Stimulated activated CD8-positive, alpha-beta memory T cell treated with anti-CD3 and anti-CD28 coated beads, Interleukin-2, amount 100 ng/mL, for 1 hour (primary cell): ENCODE measurements at places on chromosomes 1 and 21.

- no peak for DNase-seq
Measured at GRCh38 chr1:203492082-203492747, 1.7 kb upstream of the OPTC start.

DNA sequence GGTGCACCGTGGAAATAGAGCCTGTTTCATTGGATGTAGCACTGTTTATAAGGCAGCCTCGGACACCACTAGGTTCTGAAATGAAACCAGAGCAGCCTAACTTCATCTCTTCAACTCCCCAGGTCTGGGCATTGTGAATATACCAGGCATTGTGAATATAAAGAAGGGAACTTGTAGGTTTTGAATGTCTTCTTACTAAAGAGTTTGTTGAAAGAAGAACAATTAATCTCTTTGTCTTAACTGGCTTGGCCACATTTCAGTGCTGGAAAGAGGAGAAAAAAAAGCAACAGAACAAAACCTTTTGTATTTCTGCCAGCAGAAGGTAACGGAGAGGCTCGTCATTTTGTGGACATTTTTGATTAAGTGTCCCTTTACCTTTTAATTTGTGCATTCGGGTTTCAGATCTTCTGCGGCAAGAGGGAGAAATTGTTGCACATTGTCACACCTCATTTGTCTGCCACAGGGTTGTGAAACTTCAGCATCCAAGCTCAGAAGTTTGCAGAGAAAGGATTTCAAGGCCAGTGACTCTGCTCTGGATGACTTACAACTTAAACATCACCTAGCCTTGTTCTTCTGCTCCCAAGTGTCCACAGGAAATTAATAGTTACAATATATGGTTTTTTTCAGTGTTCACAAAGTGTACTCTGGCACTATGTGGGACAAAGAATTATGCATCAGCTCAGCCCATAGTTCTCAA lies 158.3 kb downstream of the KAZN start:
- no peak for DNase-seq

DNA sequence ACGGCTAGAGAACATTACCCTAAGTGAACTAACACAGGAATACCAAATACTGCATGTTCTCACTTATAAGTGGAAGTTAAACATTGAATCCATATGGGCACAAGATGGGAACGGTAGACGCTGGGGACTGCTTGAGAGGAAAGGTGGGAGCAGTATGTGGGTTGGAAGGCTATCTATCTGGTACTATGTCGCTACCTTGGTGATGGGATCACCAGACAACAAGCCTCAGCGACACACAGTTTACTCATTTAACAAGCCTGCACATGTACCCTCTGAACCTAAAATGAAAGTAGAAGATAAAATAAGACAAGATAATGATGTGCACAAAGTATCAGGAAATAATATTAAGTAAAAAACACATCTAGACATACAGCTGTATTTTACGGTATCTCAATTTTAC lies 819 bp downstream of the PYHIN1 start:
- no peak for DNase-seq

- no peak for DNase-seq
Measured at GRCh38 chr1:100612540-100612939, 74.6 kb downstream of the GPR88 start.

DNA sequence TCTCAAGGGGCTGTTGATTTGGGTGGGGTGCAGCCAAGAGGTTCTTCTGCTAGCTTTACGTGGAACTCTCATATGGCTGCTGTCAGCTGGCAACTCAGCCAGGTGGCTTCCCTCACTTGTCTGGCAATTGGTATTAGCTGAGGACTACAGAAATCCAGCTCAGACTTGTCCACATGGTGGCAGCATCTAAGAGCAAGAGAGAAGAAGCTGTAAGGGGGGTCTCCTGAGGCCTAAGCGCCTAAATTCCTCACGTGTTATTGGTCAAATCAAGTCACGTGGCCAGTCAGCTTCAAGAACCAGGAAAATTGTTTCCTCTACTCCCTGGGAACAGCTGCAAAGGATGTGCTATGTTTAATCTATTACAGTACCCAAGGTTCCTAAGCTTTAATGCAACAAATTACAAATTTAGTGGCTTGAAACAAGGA lies 4.2 kb upstream of the DYRK3 start:
- DNase-seq = no peak

DNA sequence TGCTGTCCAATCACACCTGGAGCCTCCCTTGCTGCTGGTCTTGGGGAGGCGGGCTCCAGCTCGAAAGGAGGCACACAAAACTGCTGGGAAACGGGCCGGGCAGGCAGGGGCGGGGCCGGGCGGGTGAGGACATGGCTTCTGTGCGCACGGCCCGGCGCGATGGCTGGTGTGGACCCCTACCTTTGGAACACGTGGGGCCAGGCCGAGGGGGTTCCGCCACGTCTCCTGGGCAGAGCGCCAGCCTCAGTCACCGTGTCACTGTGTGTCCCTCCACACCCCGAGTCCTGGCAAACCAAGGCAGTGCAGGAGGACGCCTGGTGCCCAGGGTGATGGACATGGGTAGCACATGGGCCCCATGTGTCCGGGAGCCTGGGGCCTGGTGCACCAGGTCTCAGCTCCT lies 42.0 kb upstream of the ADARB1 start:
- no peak for DNase-seq

GRCh38 chr1:216749232-216749631 lies 26.0 kb upstream of the ESRRG start:
- DNase-seq = no peak

DNA sequence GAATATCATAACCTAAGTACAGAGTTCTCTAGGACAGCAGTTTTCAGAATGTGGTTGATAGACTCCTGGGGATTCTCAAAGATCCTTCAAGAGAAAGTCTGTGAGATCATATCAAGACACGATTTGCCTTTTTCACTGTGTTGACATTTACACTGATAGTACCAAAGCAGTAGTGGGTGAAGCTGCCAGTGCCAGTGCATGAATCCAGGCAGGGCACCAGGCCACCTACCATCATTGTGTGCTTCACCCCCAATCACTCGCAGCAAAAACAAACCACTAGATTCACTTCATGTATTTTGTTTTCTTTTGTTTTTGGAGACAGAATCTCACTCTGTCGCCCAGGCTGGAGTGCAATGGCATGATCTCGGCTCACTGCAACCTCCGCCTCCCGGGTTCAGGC lies 23.9 kb downstream of the DNAJC16 start:
- DNase-seq = no peak

DNA sequence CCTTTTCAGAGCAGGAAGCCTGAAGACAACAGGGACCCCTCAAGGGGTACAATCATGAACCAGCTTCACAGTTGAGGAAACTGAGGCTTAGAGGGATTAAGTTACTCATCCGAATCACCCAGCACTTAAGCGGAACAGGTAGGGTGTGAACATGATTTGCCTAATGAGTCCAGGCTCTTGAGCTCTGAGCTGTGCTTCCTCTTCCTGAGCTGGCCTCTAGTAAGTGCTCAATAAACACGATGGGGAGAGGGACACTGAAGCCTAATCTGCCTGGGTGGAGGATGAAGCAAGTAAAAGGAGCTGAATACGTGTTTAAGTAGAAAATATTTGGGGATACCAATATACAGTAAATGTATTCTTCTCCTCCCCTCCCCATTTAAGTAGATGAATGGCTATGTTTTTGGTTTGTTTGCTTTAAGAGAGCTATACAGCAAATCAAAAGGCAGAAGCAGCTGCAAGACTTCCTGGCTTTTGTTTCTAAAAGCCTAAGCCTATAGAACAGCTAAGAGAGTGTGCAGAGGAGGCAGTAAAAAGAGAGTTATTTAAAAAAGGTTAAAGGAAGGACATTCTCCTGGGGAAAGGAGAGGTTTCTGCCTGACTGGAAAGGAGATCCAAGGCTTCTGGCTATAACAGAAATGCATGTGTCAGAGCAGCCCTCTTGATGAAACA lies 20.5 kb downstream of the STPG1 start:
- DNase-seq = no peak

- DNase-seq = no peak
Measured at GRCh38 chr1:3623441-3624199, 1.2 kb upstream of the TPRG1L start.

GRCh38 chr1:235838021-235838420 lies 28.7 kb downstream of the LYST start:
- DNase-seq = no peak

DNA sequence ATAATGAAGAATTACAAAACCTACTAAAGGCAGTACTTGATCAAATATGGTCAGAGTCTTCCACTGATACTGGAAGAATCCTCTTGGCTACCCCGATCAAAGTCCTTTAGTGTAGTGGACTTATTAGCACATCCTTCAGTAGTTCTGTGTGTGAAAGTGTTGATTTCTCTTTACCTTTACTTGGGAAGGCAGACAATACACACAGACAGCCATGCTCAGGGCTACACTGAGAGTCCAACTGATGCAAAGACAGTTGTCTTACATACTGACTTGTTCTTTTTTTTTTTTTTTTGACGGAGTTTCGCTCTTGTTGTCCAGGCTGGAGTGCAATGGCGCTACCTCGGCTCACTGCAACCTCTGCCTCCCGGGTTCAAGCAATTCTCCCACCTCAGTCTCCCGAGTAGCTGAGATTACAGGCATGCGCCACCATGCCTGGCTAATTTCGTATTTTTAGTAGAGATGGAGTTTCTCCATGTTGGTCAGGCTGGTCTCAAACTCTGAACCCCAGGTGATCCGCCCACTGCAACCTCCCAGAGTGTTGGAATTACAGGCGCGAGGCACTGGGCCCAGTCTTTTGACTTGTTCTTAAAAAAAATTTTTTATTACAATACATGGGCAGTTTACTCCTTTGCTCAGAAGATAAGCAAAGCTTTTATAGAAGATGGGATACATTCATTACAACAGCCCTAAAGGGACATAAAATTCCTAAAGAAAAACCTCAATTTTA lies 3.5 kb upstream of the PTTG1IP start:
- no peak for DNase-seq

DNA sequence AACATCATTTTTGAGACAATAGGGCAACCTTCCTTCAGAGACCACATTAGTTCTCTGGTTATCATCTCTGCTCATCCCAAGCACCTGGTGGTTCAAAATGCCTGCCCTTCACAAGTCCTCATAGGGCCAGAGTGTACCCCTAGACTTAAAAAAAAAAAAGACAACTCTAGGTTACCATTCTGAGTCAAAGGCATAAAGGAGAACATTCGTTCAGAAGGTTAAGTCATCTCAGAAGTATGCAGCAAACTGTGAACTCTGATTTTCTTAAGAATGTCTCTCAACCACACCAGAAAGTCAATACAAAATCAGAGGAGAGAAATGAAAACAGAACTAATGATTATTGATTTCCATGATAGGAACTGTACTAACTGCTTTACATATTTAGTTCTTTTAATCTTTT lies 9.2 kb upstream of the BEND5 start:
- no peak for DNase-seq

DNA sequence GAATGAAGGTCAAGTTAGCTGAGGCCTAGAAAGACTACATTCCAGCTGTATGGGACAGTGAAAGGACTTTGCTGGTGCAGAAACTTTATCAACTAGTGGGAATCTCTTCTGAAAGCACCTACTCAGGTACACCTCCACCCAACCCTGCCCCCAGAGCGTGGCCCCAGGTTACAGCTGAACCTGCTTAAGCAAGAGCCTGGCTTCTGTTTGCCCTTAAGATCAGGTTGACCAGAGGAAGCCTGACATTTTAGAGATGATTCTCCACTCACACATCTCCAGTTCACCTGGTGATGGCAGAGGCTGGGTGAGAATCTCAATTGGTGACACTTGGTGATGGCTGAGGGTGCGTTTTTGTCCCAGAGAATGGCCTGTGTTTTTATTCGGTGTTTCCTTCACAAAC lies 24.0 kb downstream of the ELAPOR1 start:
- DNase-seq = no peak

GRCh38 chr21:33315946-33316710 lies 8.6 kb upstream of the IFNAR1 start:
- DNase-seq = no peak

DNA sequence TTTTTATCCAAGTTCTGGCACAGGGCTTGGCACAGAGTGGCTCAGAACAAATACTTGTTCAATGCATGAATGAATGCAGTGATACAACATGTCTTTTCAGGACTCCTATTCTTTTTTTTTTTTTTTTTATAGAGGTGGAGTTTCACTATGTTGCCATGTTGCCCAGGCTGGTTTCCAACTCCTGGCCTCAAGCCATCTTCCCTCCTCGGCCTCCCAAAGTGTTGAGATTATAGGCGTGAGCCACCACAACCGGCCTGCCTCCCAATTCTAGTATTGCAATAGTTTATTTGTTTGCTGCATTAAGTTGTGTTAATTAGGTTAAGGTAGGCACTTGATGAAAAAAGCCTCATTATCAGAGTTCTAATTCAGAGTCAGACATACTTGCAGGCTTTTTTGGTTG lies 17.9 kb downstream of the UBE4B start:
- no peak for DNase-seq

GRCh38 chr1:39407896-39408640 lies 83.4 kb upstream of the BMP8A start:
- no peak for DNase-seq

DNA sequence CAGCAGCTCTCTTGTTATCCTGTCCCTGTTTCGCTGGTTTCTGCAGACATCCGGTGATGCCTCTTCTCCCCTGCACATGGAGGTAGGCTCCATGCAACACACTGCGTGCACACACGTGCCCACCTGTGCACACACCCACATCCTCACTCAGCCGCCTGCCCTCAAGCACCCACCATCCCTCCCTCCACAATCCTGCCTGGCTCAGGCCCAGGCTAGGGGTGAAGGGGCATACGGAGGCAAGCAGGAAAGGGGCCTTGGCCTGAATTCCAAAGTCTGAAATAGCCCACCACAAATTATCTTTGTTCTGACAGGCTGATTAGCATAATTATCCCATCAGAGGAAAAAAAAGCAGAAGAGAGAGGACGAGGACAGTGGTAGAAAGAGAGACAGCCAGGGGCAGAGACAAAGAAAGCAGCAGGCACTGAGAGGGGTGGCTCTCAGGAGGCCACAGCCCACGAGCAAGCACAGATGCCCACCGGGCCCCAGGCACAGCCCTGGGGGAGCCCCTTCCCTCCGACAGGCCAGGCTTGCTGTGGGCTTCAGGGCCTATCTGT lies 73.2 kb downstream of the GRIK3 start:
- DNase-seq = no peak

DNA sequence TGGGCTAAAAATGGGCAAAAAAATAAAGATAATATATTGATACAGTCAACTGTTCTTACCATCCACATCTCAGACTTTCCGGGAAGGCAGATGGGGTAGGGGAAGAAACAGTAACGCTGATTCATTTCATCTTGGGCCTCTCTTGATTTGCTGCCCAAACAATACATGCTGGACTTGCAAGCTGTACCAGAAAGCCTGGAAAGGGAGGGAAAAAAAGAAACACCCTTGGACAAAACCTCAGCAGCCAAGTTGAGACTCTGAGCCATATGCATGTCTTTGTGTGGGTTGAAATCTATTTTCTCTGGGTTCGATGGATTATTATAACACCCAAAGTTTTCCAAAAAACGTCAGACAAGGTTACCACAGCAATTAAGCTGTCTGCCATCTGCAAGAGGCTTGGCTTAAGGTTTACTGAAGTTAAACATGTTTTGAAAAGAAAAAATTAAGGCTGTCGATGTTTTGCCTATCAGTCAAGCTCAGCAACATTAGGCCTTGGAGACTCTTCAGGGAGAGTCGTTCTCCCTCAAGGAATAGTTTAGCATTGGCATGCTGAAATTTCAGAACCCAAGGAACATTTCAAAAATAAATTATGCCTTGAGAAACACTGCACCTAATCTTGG lies 71.2 kb downstream of the PSMG1 start:
- no peak for DNase-seq
